ENCODE measurements at places on chromosomes 5 and 9.

GRCh38 chr5:11268891-11269290 is 507.9 kb upstream of the DAP start:
- no peak for DNase-seq

DNA sequence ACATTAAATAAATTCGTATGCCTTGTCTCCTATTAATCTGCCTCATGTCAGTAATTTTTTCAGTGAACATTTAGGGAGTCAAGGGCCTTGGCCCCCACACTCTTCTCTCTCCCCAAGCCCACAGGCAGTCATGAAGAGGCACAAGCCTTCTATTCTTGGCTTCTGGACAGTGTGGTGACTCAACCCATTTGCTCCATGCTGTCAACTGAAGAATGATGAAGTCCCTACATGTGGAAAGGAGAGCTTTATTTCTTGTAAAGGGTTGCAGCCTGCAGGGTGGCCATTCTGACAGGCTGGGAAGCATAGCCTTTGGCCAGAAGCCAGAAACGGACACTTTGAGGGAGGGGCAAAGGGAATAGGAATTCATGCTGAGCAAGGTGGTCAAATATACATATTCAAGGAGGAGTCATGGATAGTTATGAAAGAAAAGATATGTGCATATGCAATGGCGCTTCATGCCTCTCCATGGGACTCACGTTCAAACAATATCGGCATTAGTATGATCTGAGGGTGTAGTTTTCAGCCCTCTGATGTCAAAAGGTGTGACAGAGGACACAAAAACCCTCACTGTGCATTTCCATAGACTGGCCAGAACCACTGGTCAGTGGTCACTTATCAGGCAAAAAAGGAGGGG is 31.3 kb downstream of the ANKRA2 start:
- DNase-seq = no peak

DNA sequence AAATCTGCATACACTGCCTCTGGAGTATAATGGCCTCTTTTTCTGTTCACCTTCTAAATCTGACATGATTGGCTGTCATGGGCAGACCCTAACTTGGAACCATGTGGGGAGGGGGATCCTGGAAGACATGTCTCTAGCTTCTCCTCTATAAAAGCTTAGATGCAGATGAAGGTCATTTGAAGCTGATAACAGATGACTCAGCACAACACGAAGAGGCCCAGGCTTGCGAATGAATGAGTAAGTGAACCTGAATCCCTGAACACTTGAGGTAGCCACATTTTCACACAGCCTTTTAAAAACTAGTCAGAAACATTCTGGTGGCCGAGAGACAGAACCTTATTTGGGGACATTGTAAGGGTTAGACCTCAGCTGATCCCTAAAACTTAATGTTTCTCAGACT is 282.6 kb downstream of the ELAVL2 start:
- DNase-seq = no peak

- no peak for DNase-seq
Observed at GRCh38 chr9:14250794-14251153, 63.2 kb downstream of the NFIB start.

GRCh38 chr5:36531401-36531800 is 75.0 kb upstream of the SLC1A3 start:
- DNase-seq = no peak

DNA sequence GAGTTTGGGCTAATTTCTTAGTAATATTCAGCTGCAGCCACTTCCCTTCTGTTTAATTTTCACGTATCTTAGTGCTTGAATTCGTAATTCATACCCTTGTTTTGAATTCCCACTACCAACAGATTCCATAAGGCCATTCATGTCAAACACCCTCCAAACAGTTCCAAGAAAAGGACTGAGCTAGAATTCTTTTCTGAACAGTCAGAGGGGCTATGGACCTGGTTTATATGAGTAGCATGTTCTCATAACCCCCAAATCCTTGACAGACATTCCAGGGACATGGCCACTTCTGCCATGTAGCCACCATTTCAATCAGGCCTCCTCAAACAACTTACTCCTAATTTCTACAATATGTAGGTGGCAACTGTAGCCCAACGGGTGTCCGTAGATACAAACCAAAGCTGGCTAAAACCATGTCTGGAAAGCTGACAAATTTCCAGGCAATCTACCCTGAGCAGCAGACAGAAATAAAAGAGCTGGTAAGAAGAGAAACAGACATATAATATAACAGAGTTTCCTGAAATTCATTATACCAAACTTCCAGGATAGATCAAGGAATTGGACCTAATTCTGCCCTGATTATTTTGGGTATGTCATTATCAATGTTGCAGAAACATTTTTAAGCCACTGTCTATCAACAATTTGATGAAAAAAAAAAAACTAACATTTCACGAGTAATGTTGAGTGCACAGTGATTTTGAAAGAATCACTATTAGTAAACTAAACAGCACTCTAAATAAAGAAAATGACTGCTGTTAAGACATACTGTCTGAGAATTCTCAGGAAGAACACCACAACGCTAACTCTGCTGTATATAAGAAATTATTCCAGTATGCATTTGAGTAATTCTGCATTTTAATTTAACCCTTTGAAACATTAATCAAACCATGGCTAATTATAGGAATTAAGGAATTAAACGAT is 40.7 kb downstream of the EBF1 start:
- no peak for DNase-seq

- DNase-seq = no peak
Observed at GRCh38 chr5:4947893-4948536, 192.1 kb upstream of the ADAMTS16 start.

DNA sequence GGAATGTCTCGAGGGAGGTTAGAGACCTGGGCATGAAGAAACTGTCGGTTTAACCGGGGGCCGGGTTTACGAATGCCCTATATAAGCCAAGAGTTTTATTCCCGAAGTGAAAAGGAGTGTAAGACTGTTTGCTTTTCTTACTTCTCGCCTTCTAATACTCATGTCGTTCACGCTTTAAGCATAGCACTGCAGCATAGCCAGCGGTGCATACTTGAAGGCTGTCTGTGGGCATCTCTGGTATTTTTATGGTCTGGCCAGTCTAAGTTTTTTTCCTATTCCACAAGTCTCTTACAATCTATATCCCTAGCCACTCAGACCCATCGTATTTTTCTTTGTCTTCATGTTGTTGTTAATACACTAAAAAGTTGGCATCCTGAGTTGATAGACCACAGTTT is 1.2 kb downstream of the UHRF2 start:
- no peak for DNase-seq

- no peak for DNase-seq
Observed at GRCh38 chr9:17813798-17814197, 234.9 kb downstream of the SH3GL2 start.

DNA sequence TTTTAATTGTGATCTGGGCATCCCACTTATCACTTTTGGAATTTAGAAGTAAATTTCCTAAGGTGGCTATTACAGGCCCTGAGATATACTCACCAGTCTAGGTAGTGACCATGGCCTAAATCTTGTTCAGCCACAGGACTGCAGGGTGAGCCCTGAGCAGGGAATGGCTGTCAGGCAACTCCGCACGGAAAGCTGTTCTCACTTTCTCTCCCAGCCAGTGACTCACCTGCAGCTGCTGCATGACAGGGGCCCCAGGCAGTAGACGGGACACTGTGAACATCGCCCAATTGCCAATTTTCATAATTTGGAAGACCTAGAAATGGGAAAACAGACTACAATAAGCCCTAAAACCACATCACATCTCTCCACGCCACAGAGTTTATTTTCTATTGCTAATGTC is 69.6 kb upstream of the TAF1L start:
- no peak for DNase-seq

- DNase-seq = no peak
Observed at GRCh38 chr9:38442473-38443096, 18.3 kb upstream of the IGFBPL1 start.

GRCh38 chr9:95807326-95807947 is 68.1 kb upstream of the ERCC6L2 start:
- no peak for DNase-seq

Measured in GM12891 (cell line).